ENCODE measurements at places on chromosomes 5 and 9. TPM values are rescaled to one million over a fixed set of nuclear protein-coding genes. Genes with fewer than 3 reads are reported as not detected.

DNA sequence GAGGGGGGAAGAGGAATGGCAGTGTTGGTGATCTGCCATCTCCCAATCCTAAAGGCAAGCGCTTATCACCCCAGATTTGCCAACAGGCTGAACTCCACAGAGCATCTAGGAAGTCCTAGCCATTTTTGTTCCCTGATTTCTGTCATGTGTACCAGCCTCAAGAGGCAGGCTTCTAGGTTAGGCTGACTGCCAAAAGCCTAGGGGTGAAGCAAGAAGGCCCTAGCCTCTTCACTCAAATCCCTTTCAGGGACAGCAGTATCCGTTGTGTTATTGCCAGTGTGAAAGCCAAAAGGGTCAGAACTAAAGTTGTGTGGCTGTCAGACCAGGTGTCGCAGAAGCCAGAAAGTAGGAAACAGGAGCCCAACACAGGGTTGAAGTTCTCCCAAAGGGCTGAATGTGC, 14.7 kb downstream of the IGIP start:
- no peak overlapping the region for H3K4me3 ChIP-seq
- H3K4me1 ChIP-seq: peaks cover 24% of the 10 kb centered on the region

DNA sequence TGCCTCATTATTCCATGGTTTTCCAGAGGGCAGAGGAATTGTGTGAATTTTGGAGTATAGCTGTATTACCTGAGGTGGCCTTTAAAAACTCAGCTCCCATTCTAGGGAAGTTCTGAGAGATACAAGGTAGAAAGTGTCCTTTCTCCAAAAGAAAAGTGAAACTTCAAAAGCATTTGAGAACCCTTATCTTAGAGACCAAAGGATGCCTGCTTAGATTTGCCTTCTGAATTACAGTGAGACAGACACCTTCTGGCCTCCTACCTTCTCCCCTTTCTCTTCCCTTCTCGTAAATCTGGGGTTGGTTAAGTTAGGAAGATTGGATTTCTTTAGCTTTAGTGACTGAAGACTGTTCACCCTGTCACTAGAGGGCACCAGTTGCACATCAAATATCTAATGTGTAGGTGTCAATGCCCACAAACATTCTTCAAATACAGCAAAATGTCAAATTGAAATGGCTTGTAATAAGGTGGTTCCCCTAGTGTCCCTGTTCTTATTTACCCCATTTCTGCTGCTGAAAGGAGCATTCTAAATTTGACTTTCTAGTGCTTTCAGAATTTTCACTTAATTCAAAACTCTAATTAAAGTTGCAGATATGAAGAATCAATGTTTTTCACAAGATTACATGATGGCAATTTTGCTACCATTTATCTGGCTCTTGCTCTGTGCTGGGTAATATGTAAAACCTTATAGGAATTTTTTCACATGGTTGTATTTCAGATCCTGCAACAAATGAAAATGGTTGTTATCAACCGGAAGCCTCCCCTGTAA, 46.7 kb downstream of the PRRC1 start:
- no peak overlapping the region for H3K4me3 ChIP-seq
- no peak for DNase-seq
- no peak overlapping the region for H3K27ac ChIP-seq
- H3K4me1 ChIP-seq: no peaks in the 10 kb centered on the region

GRCh38 chr5:42870882-42871418, 59.3 kb upstream of the SELENOP start:
- no peaks in the 10 kb centered on the region for H3K27me3 ChIP-seq
- no peaks in the 10 kb centered on the region for H3K4me1 ChIP-seq
- H3K27ac ChIP-seq: no peak overlapping the region
- no peak overlapping the region for H3K4me3 ChIP-seq

- DNase-seq: no peak
- H3K4me3 ChIP-seq: no peak overlapping the region
- peaks cover 12% of the 10 kb centered on the region for H3K4me1 ChIP-seq
Observed at GRCh38 chr5:10665799-10666198, 95.2 kb downstream of the DAP start.

The FBXW5 gene
- 153 TPM for total RNA-seq

The REEP2 gene
- 7.7 TPM for total RNA-seq

The TUSC1 gene
- 19.4 TPM for total RNA-seq
